D341Med (cell line): ENCODE measurements at places on chromosomes 4 and X.

DNA sequence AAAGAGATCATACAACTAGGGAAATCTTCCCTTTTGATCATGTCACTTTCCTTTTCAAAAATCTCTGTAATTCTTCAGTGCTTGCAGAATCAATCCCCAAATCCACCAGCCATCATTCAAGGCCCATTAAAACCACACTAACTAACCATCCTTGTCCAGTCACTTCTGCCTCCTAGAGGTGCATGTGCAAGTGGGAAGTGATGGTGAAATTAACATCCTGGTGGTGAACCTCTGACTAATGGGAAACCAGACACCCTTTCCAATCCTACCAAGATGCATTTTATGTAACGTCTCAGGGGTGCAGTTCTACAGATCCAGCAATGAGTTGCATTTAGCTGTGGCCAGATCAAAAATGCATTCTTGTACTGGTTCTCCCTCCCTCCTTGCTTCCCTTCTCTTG, 341.8 kb downstream of the RAPGEF2 start:
- DNase-seq = no peak

DNA sequence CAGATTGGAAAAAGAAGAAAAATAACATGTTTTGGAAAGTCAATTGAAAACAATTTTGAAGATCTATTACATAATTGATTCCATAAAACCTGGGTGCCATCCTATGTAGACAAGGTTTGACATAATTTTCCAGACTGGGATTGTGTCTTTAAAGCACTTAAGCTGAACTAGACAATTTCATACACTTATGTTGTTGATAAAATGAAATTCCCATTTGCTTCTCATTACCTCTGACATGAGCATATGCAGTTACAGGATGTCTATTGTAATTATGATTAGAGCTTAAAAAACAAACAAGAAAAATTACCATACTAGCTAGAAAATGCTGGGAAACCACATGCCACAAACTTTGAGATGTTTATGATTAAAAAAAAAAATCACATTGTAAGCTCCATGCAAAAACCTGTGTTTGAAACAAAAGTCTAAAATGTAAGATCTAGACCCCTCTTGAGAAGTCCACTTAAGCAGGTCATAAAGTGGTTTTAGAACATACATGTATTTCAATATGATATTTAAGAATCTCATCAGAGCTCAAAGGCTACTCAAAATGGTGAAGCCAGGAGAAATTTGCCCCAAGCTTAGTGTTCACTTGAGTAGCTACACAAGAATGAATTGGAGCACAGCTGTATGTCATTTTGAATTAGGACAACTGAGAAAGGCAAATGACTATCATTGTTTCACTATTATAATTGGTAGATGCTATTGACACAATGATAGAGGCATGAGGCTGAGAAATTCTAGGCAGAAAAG, 181.1 kb upstream of the PABPC4L start:
- DNase-seq = no peak

DNA sequence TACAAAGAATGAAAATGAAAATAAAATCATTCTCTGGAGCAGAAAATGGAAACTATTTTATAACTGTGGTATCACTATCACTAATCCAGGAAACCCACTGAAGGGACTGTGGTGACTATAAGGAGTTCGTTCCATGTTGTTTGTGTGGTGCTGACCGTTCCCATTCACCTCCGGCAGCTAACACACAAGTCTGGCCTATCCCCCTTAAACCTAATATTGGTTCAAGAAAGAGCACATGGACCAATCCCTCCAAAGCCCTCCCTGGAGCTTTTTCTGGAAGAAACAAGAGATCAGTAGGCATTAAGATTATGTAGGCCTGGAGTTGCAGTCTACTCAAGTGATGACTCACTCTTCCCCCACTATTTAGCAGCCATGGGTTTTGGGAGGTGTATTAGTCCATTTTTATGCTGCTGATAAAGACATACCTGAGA, 25.9 kb upstream of the FAM241A start:
- no peak for DNase-seq

DNA sequence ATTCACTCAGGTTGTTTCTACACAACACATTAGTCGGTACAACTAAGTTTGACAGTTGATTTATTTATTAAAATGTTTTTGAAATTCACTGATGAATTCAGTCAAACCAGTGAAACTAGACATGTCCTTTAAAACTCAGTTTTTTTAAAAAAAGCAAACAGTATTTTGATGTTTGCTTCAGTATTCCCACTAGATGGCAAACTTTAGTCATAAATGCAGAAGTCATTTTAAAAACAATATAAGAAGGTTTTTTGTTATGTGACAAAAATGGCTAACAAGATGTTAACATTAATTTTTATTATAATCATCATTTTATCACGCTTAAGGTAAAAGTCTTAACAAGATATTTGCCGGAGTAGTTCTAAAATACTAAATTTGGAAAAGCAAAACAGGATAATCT, 1337.8 kb upstream of the DIAPH2 start:
- DNase-seq = no peak

DNA sequence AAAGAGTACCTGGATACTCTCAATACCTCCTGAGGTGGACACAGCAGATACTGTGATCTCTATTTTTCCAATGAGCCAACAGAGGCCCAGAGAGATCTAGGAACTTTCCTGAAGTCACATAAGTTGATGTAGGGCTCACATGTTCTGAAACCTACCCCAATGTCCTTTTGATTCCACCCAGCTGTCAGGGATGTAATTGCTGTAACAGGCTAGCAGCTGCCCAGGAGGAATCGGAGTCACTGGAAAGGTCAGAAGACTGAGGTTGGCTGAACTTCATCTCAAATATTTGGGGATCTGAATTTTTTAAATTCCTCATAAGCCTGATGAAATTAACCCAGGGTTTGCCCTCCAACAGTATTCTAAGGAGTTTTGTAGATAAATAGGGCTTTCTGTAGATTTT, 52.5 kb upstream of the PROM1 start:
- DNase-seq = no peak

GRCh38 chrX:154737136-154737535, 13.7 kb downstream of the GAB3 start:
- no peak for DNase-seq

DNA sequence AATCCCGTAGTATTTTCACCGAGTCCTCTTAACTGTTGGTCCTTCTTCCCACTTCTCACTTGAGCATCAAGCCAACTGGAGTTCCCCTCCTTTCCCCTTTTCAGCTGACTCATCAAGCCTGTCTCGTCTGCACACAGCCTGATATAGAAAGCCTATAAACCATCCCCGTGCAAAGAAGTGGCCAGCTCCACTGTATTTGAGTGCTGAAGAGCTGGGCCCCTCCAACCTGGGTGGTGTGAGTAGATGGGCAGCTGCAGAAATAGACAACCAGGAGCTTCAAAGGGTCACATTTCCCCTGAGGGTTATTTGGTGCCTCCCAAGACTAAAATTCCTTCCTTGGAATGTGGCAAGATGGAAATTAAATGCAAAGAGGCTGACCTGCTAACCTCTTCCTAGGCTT, 199.7 kb downstream of the HS6ST2 start:
- no peak for DNase-seq

GRCh38 chr4:156595041-156595440, 376.6 kb downstream of the PDGFC start:
- DNase-seq = no peak

DNA sequence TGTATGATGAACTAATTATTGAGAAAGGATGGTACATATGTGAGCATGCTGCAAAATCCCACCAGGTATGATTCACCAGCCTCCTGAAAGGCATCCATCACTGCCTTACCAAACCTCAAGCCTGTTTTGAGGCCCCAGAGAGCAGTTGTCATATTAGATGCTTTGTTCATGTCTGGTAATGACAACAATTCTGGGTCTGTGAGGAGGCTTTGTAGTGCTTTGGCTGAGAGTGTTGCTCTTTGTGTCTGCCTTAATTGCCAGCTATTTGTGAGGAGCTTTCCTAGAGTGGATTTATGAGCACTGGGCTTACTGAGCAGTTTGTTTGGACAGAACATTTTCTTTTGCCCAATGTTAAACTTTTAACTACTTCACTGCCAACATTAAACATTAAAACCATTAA, 69.2 kb downstream of the HEPH start:
- DNase-seq = no peak

- no peak for DNase-seq
Measured at GRCh38 chr4:76485450-76485849, 50.4 kb downstream of the SHROOM3 start.

DNA sequence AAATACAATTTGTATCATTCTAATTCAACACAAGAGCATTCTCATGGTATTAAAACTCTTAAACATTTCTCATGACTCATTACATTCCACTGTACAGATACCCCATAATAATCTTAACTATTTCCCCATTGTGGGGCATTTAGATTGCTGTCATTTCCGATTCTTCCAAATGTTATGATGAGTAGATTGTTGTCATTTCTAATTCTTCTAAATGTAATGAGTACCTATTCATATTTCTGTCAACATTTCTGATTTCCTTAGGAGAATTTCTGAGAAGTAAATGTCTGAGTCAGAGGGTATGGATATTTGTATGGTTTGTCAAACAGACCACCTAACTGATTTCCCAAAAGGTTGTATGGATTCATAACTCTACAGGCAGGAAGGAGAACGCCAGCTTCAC, 8.3 kb downstream of the S100G start:
- no peak for DNase-seq

DNA sequence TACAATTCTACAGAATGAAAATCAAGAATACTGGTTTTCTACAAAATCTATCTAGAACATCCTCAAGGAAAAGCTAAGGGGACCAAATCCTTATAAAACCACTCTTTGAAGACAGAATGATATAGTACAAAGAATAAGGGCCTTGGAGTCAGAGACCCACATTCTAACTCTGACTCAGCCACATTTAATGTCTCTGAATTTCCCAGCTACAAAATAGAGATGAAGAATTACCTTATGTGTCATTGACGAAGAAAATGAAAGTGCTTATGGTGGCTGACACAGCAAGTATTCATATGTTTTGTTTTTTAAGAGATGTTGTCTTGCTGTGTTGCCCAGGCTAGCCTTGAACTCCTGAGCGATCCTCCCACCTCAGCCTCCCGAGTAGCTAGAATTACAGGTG, 35.9 kb upstream of the CXorf38 start:
- DNase-seq = no peak

- DNase-seq = no peak
Measured at GRCh38 chr4:145066063-145066501, 31.9 kb downstream of the ANAPC10 start.

DNA sequence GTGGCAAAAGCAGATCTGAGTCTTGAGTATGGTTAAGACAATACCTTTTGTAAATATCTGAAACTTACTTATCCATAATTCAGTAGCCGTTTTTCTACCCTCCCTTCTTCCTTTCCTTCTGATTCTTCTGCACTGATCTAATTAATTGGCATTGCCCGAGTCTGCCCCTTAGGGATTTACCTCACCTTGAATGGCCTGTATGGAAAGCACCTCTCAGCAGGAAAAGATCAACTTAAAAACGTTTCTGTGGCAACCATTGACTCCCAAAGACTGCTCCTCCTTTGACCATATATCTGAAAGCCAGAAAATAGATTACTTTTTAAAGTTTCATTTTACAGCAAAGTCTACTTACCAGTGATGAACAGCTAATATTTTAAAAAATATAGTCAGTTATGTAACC, 496.5 kb upstream of the LCORL start:
- DNase-seq = no peak

DNA sequence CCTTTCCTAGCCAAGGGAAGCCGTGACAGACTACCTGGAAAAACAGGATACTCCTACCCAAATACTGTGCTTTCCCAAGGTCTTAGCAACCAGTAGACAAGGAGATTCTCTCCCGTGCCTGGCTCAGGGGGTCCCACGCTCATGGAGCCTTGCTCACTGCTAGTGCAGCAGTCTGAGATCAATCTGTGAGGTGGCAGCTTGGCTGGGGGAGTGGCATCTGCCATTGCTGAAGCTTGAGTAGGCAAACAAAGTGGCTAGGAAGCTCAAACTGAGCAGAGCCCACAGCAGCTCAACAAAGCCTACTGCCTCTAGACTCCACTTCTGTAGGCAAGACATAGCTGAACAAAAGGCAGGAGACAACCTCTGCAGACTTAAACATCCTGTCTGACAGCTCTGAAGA, 177.1 kb downstream of the PARM1 start:
- no peak for DNase-seq

GRCh38 chr4:106993827-106994226, 42.3 kb downstream of the DKK2 start:
- no peak for DNase-seq

DNA sequence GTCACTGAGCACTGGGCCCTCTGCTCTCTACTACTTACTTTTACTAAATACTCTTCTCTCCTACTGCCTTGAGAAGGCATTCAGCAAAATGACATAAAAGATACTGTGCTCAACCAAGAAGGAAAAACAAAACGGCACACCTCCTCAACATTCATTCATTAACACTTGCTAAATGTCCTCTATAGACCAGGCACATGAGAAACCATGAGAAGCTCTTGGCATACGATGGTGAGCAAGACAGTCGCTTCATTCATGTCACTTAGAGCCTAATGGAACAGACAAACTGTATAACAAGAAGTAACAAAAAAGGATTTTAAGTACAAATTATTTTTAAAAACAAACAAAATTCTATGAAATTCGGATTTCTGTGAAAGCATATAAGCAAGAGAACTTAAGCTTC, 38.7 kb downstream of the COL25A1 start:
- DNase-seq = no peak

GRCh38 chr4:89834486-89835209, 2.3 kb downstream of the SNCA start:
- no peak for DNase-seq

DNA sequence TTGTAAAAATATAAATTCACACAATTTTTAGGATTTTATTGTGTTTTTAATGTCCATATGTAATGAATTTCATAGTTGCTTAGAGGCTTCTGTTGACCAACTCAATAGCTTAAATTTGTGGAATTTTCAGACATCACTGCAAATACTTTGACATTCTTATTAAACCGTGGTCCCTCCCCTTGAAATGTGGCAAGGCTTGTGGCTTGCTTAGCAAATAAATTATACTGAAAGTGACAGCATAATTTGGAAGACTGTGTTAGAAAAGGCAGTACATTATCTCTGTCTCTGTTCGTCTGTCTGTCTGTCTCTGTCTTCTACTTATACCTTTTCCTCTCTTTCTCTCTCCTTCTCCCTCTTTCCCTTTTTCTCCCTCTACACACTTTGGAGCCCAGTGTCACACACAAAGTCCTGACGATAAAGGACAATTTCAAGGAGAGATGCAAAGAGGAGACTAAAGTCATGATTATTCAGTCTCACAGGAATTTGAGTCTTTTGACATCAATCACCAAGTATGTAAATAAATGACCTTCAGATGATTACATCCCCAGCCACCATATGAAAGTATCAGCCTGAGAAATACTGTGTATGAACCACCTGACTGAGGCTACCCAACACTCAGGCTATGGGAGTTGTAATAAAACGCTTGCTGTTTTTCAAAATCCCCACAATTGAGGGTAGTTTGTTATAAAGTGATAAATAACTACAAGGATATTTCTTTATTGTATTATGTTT, 21.0 kb upstream of the UGT2B7 start:
- no peak for DNase-seq
